ENCODE measurements at places on chromosomes 4 and X.

GRCh38 chr4:105145903-105146275 lies 787 bp upstream of the TET2 start:
- DNase-seq, result no peak

DNA sequence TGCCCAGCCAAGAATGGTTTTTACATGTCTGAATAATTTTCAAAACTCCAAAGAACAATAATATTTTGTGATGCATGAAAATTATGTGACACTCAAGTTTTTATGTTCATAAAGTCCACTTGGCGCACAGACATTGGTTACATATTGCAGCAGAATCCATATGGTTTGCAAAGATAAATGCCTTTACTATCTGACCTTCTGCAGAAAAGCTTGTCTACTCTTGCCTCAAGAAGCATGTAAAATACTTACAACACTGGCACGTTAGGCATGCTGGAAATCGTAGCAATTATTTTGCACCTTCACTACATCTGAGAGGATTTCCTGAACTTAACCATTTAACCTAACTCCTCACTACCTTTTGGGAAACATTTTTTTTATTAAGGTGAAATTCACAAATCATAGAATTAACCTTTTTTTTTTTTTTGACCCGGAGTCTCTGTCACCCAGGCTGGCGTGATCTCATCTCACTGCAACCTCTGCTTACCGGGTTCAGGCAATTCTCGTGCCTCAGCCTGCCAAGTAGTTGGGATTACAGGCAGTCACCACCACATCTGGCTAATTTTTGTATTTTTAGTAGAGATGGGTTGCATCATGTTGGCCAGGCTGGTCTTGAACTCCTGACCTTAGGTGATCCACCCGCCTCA lies 3.5 kb upstream of the XG start:
- DNase-seq, result no peak

DNA sequence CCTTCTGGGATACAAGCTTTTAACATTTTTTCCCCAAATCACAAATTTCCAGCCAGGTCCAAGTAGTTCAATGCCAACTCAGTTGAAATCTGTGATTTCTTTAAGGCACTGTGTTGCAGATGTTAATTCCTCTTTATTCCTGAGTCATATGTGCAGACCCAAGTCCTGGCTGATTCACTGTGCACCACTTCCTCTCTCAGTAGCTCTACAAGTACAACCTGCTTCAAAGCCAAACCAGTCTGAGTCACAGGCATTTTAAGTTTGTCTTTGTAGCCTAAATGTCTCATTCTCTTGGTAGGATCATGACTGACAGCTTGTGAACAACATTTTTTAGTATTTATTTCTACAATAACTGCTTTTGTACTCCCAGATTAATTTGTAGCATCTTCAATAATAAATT lies 165.6 kb upstream of the S100G start:
- no peak for DNase-seq

- DNase-seq, result no peak
Observed at GRCh38 chr4:11408233-11408967, 20.3 kb downstream of the HS3ST1 start.

DNA sequence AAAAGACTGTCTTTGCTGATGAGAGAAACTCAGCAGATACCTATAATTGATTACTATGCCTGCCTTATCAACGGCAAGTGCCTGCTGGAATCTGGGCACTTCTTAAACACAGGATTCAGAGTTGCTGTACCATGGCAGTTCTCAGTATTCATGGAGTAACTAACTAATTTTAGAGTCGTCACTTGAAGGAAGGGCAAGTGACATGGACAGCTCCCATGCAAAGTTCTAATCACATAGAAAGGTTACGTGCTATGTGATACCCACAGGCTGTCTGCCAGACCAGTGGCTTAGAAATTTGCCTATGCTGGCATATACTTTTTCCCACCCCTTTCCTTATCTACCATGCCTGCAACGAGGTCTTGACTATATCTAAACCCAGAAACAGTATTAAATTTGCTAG lies 931.1 kb upstream of the TENM3 start:
- DNase-seq, result peak; percentile 25

DNA sequence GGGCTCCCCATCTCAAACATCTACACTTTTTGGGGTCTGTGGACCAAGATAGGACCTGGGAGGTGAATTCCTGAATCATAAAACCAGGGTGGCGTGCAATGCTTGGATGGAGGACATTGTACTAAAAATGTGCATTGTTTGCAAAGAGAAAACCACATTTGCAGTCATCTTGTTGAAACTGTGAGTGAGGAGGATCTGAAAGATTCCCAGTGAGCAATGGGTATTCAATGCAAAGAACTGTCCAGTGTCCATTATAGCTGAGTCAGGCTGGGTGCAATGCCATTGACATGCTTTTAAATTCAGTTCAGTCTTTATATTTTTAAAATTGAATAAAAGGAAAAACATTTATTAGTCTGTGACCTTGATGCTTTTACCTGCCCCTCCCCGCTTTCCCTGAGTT lies 215.7 kb downstream of the STK32B start:
- DNase-seq, result no peak

GRCh38 chr4:127870688-127871087 lies 10.0 kb upstream of the PLK4 start:
- DNase-seq, result no peak

DNA sequence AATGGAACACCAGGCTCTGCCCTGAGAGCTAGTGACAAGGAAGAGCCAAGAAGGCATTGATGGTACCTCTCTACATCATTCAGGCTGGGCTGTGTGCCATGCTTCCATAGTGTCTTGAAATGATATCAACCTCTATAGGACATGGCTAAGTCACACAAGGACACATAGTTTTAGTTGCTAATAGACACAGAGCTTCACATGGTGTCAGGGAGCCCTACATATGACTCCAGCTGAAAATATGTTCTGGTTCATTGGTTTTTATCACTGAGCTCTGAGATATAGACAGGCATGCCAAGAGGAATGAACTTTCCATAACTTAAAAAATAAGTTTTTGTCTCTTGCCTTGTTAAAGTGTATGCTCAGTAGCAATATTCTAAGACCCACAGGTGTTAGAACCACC lies 72.1 kb upstream of the PRKG2 start:
- DNase-seq, result no peak

DNA sequence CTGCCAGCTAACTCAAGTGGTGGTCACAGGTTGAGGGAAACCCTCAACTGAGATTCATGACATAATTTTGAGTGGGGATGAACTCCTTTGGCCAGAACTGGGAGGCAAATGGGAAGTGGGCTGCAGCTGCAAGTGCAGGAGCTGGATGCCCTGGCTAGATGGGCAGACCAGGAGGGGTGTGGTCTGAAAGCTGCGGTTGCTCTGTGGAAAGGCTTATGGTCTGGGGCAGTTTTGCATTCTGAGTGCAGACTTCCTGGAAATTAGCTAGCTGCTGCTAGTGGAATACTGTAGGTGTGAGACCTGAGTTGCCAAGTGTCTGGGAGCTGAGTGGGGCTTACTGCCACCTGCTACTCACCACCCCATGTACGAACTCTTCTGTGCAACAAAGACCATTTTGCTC lies 52.1 kb upstream of the NAP1L2 start:
- no peak for DNase-seq

GRCh38 chr4:137735561-137736104 lies 203.3 kb upstream of the PCDH18 start:
- DNase-seq, result peak; percentile 12

GRCh38 chr4:98754736-98755135 lies 96.3 kb upstream of the TSPAN5 start:
- no peak for DNase-seq

- no peak for DNase-seq
Observed at GRCh38 chr4:103928370-103928769, 208.6 kb upstream of the TACR3 start.

GRCh38 chrX:82218361-82218760 lies 1016.5 kb downstream of the SH3BGRL start:
- DNase-seq, result no peak

- DNase-seq, result no peak
Observed at GRCh38 chr4:183747380-183747779, 88.3 kb downstream of the TRAPPC11 start.

GRCh38 chr4:102350634-102351033 lies 5.4 kb upstream of the SLC39A8 start:
- DNase-seq, result no peak

- DNase-seq, result no peak
Observed at GRCh38 chrX:140766024-140766611, 56.6 kb downstream of the LINC00632 start.

GRCh38 chrX:1484638-1485019 lies 31.9 kb upstream of the ASMTL start:
- no peak for DNase-seq

DNA sequence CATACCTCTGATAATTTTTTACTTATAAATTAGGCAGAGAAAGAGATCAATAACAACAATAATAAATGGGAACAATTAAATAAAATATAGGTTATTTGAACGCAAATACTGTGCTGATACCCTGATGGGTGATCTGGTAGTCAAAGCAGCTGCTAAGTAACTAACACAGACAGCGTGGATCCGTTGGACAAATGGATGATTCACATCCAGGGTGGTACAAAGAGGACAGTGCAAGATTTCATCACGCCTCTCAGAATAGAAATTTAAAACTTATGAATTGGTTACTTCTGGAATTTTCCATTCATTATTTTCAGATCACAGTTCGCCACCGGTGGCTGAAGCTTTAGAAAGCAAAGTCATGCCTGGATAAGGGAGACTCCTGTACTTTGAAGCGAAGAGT lies 1066.0 kb upstream of the ADGRL3 start:
- no peak for DNase-seq

DNA sequence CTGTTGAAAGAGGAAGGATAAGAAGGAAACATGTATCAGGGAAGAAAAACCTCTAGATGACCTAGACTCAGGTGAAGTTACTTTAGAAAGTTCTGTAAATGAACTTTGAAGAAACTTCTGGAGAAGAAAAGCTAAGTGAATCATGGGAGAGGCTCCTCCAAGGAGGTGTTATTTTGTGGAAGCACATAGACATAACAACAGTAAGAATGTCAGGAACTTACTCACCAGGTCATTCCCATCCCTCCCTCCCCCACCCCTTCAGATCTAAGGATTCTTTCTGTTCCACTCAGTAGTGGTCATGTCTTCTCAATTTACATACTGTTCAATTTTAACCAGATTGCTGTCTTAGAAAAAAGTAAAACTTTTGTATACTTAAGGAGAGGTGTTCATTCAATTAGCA lies 310.5 kb upstream of the DDX53 start:
- DNase-seq, result no peak

DNA sequence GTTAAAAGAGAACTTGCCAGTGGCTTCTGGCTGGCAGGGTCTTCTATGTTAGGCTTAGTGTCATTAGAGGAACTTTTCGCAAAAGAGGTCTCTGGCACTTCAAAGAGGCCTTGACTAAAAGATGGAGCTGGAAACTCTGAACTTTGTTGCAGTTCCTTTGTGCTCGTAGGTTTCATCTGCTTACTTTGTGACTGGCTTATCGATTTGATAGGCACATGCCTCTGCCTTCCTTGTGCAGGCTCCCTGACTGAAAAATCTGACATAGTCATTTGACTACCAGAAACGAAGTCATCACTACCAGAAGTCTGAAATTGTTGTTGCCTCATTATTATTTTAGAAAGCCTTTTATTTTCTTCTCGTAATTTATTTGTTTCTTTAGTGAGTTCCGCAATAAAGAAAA lies 93.9 kb upstream of the IL13RA1 start:
- no peak for DNase-seq

GRCh38 chr4:153083447-153083947 lies 120.7 kb upstream of the TRIM2 start:
- peak; percentile 35 for DNase-seq

- DNase-seq, result peak; percentile 86
Observed at GRCh38 chr4:6873792-6874461, 35.7 kb upstream of the TBC1D14 start.

DNA sequence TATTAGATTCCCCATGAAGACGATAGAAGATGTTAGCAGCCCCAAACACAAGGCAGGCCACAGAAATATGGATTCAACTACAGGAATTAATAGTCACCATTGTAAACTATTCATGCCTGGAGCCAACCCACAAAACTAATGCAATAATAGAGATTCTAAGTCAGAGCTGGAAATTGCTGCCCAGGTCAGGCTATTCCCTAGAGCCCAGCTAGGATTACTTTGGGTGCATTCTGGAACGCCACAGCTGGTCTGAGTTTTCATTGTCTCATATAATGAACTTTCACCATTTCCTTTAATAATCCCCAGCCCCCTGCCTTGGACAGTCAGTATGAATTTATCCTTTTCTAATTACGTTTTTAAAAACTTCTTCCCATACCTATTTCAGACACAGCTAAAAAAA lies 252.6 kb downstream of the PAPSS1 start:
- DNase-seq, result no peak

DNA sequence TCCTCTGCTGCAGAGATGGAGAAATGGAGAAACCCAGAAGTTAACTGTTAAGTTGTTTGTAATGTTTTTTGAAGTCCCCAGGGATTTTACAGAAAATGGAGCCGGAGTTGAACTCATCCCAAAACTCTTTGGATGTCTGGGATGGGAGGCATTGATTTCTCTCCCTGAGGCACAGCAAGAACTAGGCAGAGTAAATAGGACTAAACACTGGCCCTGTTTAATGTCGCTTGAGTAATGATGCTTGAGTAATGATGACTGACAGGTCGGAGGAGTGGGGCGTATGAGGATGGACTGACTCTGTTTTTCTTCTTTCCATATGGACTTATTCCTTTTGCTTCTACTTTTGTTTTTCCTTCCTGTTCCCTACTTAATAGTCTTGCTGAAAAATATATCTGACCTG lies 69.9 kb downstream of the ARHGAP10 start:
- DNase-seq, result no peak

GRCh38 chr4:105923497-105924238 lies 28.4 kb downstream of the NPNT start:
- no peak for DNase-seq

DNA sequence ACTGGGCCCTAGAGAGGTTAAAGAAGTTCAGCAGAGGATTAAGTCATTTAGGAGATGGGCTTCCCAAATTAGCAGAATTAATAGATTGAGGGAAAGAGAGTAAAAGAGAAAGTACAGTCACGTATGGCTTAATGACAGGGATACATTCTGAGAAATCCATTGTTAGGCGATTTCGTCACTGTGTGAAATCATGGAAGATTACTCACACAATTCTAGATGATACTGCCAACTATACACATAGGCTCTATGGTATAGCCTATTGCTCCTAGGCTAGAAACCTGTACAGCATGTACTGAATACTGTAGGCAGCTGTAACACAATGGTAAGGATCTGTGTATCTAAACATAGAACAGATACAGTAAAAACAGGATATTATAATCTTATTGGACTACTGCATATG lies 180.6 kb downstream of the RNF150 start:
- no peak for DNase-seq

GRCh38 chr4:139736274-139736660 lies 70.6 kb downstream of the MGST2 start:
- DNase-seq, result no peak

- DNase-seq, result no peak
Observed at GRCh38 chrX:42695800-42696358, 82.1 kb downstream of the PPP1R2C start.

- no peak for DNase-seq
Observed at GRCh38 chrX:23263892-23264291, 70.8 kb upstream of the PTCHD1 start.

- DNase-seq, result no peak
Observed at GRCh38 chr4:111934314-111934713, 210.9 kb upstream of the FAM241A start.

- no peak for DNase-seq
Observed at GRCh38 chr4:183747931-183748670, 89.0 kb downstream of the TRAPPC11 start.

Data from left ventricle myocardium superior (tissue), 1 donor.